A549 treated with RU486 at 1 μM for 4 hours (cell line): ENCODE measurements at places on chromosomes 11 and 22. TPM values are rescaled to one million over a fixed set of nuclear protein-coding genes. Genes with fewer than 3 reads are reported as not detected.

The CCDC81 gene
- 0.09 to 0.43 TPM (median 0.29 TPM) in 5 replicates for total RNA-seq

The PRR14L gene
- total RNA-seq: 6.3 to 8.1 TPM (median 6.7 TPM) in 5 replicates

The MCAM gene
- 9.4 to 11.7 TPM (median 10.6 TPM) in 5 replicates for total RNA-seq

The DERL3 gene
- 0.36 to 1.3 TPM (median 0.61 TPM) in 5 replicates for total RNA-seq

The SCGB1C1 gene
- total RNA-seq: not detected in 5 replicates

The PRG3 gene
- total RNA-seq: not detected in 5 replicates

The SSTR3 gene
- total RNA-seq: not detected in 5 replicates

The MUC2 gene
- 0.05 to 0.93 TPM (median 0.15 TPM) in 5 replicates for total RNA-seq

The SAA1 gene
- total RNA-seq: 0.25 to 1.1 TPM (median 0.49 TPM) in 4 of 5 replicates, not detected in the other

The MAJIN gene
- total RNA-seq: not detected in 5 replicates

The OR2AG2 gene
- not detected in 5 replicates for total RNA-seq

The CDC42BPG gene
- total RNA-seq: 0.95 to 1.9 TPM (median 1.5 TPM) in 5 replicates

The IFITM10 gene
- 1.0 to 1.4 TPM (median 1.1 TPM) in 5 replicates for total RNA-seq

The FAM180B gene
- total RNA-seq: 0.07 TPM in 1 of 5 replicates, not detected in the others

The LGALS12 gene
- not detected in 5 replicates for total RNA-seq

The CYP2D6 gene
- 0.13 to 0.69 TPM (median 0.54 TPM) in 5 replicates for total RNA-seq

The SCN2B gene
- not detected in 5 replicates for total RNA-seq

The ABCG4 gene
- total RNA-seq: 0.18 to 0.37 TPM (median 0.21 TPM) in 5 replicates

The GP1BB gene
- total RNA-seq: 0.58 to 1.7 TPM (median 1.3 TPM) in 5 replicates

The PRSS23 gene
- total RNA-seq: 450 to 549 TPM (median 491 TPM) in 5 replicates

The KDM2A gene
- total RNA-seq: 42.9 to 49.8 TPM (median 48.6 TPM) in 5 replicates

The IGHMBP2 gene
- 12.5 to 16.6 TPM (median 15.3 TPM) in 5 replicates for total RNA-seq

The OLFML1 gene
- 0.18 TPM in 1 of 5 replicates, not detected in the others for total RNA-seq
